GM06990 (cell line): ENCODE measurements at places on chromosomes 5 and 9.

DNA sequence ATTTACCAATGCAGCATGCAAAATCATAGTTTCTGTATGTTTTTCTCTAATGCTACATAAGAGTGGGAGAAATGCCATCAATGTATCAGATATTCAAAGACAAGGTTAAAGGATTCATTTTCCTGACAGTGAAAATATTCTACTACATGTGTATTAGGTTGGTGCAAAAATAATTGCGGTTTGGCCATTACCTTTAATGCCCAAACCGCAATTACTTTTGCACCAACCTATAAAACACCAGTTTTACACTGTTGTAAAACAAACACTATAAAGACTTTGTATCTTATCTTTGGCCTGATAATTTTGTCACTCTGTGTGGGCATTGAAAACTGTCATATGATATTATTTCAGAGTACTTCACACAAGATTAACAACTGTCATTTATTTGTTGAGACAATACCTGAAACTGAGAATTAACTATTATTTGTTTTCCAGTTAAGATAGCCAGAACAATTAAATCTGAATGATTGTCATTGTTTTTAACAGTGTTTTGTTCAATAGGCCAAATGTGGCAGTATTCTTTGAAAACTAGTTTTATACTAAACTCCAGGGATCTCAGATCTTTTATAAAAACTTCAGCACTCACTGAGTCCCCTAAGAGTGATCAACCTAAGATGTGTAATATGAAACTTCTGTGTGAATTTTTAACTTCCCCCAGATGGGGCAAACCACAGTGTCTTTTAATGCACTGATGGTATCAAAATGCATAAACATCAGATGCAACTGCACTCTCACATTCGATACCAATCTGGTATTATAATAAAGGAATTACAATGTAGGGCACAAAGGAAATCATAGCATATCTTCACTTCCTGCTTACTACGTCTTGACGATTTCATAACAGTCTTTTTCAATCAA lies 53.8 kb upstream of the FBN2 start:
- DNase-seq = no peak

- no peak for DNase-seq
Measured at GRCh38 chr5:57986761-57987341, 473.0 kb downstream of the PLK2 start.

- no peak for DNase-seq
Measured at GRCh38 chr9:94031380-94031779, 52.9 kb upstream of the PTPDC1 start.

DNA sequence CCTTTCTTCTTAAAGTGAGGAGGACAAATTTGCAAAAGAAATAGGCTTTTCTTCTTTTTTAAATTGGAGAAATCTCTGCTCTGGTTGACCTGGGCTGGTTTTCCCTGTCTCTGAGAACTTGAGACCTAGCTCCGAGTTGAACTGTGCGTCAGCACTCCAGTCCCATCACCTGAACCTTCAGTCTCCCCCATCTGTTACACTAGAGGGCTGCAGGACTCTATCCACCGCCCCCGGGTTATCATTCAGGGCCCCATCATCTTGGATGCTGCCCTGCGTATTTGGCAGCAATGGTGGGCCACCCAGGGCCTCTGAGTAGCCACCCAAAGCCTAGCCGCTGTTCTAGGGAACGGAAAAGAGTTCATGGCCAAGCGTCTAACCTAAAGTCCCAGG lies 2.5 kb downstream of the FOXE1 start:
- no peak for DNase-seq

GRCh38 chr9:111481885-111482636 lies 2.1 kb downstream of the ECPAS start:
- DNase-seq = no peak

DNA sequence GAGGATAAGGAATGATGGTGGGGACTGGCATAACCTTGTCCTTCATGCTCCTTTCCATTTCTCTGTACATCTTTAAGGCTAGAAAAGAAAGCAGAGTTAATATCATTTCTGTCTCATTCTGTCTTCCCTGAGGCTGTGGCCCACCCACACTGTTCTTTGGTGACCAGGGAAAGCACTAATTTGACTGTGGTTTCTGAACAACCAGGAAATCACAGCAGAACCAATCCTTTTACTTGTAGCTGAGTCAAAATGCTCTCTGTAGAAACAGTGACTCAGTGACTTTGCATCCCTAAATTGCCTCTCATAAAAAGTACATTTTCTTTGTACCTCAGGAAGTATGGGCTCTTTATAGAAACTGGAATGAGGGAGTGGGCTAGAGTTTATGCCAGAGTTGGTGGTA lies 28.1 kb downstream of the IL33 start:
- DNase-seq = no peak

GRCh38 chr5:6767481-6768063 lies 54.3 kb downstream of the TENT4A start:
- no peak for DNase-seq

DNA sequence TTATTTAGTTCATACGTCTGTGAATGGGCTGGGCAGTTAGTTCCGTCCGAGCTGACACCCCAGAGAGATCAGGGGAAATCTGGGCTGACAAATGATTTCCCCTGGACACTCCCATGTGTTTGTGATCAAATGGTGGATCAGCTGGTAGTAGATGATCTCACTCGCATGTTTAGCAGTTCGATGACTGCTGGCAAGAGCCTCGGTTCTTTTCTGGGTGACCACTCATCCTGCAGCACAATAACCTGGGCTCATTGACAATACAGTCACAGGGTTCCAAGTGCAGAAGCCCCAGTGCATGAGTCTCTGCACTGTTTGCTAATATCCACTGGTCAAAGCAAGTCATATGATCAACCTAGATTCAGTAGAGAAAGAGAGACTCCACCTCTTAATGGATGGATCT lies 155.9 kb downstream of the NR2F1-AS1 start:
- no peak for DNase-seq

GRCh38 chr9:93081931-93082330 lies 14.1 kb upstream of the CARD19 start:
- DNase-seq = no peak

GRCh38 chr5:132458651-132459030 lies 31.9 kb downstream of the IRF1 start:
- no peak for DNase-seq

DNA sequence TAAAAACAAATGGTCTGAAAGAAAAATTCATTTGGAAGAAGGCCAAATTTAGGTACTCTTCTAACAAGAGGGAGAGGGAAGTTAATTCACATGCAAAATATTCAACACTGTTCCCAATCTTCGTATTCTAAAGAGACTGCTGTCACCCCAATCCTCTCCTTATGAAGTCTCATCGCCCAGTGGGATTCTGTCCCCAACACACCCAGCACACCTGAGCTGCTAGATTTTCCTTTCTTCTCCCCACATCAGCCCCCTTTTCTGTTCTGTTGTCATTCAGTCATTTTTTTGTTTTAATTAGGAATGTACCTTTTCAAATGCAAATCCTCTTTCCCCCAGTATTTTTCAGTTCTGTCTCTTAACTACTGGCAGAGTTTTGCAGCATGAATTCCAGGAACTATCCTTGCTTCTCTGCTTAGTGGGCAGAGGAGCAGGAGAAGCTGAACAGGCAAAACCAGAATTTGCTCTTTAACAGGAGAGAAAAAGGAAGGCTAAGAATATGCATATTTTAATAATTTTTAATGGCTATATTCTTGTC lies 366.9 kb downstream of the MAN2A1 start:
- DNase-seq = no peak

DNA sequence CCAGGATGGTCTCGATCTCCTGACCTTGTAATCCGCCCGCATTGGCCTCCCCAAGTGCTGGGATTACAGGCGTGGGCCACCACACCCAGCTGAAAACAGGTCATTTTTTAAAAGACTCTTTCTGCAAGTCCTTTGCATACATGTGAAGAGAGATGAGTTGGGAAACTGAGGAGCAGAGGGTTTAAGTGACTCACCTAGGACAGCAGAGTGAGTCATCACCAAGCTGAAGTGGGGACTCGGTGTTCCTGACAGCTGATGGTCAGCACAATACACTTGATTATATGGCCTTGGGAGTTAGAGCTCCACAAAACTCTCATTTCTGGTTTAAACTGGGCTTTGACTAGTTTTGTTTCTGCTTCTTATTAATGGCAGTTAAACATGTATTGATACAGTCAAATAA lies 38.1 kb upstream of the SSBP2 start:
- no peak for DNase-seq

DNA sequence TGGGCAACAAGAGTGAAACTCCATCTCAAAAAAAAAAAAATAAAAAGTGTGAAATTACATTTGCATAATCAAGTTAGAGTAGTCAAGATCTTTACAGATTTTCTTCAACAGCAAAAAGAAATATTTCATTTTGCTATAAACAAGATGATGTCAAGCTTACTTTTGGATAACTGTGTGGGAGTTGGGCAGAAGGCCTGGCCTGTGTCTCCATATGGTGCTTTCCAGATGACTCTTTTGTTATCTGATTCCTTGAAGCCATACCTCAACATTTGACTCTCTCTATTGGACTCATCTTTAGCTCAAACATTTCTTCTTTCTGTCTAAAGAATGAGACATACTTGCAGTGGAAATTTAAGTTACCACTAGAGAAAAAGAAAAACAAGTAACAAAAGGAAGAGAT lies 246.8 kb downstream of the MSX2 start:
- DNase-seq = no peak

GRCh38 chr9:75850459-75851200 lies 39.8 kb upstream of the PCSK5 start:
- DNase-seq = no peak

DNA sequence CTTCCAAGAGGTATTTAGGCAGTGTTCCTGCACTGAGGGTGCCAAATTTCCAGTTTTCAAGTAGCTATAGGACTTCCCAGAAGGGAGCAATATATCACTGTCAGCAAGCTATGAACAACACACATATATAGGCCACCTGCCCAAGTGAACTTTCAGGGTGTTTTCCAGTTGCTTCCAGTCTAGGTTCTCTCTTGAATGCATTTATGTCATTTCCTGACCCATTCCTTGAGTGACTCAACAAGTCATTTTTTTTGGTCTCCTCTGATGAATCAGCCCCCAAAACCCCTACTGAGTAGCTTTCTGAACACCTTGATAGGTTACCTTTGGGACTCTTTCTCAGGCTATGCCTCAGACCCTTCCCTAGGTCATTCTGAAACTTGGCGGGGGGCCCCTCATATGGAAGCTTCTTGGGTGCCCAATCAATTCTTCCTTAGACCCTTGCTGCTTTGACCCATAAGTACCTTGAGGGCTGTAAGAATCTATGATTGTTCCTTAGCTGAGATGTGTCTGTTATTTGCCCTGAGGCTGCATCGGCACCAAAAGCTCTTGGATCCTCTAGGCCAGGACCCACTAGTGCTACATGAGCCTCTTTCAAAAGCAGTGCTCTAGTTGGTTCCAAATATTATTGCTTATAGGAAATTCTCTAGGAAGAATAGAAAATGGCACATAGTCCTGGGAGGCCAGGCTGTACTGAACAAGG lies 12.4 kb downstream of the DNAJB5 start:
- peak; percentile 29 for DNase-seq
